ENCODE measurements at places on chromosomes 5 and 9.

DNA sequence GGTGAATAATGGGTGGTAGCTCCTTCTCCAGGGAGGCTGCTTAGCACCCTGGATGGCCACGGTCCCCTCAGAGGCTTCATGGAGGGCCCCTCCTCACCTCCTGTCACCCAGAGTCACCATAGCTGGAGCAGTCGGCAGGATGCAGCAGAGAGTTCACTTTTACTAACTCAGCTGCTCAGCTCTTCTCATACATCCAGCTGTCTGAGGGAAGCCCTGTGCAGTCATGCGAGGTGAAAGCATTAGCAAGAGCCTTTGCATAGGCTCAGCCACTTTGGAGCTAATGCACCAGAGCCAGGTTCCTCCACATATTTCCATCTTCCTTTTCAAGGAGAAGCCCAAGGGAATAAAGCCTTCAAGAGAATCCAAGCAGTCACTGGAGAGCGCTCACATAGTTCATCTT, 499.2 kb downstream of the BNC2 start:
- DNase-seq = no peak

GRCh38 chr9:14198047-14198840, 115.7 kb downstream of the NFIB start:
- DNase-seq = no peak

DNA sequence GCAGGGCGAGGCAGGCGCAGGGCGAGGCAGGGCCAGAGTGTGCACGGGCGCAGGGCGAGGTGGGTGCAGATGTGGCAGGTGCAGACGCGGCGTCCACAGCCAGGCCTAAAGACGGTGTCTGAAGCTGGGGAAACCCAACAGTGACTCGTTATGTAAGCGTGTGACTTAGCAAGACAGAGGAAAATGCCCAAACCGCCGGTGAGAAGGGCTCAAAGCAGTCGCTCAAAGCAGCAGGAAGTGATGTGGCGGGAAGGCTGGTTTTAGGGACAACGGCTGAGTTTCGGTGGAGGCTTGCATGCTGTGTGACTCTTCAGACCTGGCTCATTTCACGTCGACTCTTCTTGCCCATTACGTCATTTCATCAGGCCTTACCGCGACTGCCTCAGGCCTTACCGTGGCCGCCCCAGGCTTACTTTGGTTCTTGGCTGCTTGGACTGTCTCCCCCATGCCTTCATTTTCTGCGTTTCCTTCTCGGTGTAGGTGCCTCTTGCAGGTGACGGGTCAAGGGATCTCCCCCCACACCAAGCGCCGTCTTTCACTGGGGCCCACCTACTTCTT, 50.5 kb upstream of the EXOC3 start:
- DNase-seq = no peak

DNA sequence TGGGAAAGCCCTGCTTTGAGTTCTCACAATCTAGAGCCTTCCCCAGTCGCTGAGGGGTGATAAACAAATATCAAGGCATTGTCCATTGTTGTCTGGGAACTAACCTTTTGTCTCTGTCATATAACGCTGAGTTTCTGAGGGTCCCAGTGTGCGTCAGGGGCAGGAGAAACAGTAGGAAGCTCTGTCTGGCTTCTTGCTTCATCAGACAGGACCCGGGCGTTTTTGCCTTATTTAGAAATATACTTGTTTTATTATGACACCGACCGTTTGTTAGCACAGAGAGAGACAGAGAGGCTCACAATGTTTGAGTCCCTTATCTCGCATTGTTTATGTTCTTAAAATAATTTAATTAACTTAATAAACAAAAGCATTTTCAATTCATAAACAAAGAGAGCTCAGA, 204.9 kb upstream of the GAS1 start:
- DNase-seq = no peak

DNA sequence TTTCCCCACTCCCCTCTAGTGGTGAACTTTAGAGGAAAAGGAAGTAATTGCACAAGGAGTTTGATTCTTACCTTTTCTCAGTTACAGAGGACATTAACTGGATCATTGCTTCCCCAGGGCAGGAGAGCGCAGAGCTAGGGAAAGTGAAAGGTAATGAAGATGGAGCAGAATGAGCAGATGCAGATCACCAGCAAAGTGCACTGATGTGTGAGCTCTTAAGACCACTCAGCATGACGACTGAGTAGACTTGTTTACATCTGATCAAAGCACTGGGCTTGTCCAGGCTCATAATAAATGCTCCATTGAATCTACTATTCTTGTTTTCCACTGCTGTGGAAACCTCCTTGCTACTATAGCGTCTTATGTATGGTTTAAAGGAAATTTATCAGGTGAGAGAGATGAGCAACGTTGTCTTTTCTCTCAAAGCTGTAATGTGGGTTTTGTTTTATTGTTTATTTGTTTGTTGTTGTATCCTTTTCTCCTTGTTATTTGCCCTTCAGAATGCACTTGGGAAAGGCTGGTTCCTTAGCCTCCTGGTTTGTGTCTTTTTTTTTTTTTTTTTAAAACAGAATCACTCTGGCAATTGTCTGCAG, 25.3 kb downstream of the SLC22A5 start:
- DNase-seq = no peak

Data from T-helper 2 cell (primary cell).